Activated CD4-positive, alpha-beta memory T cell treated with anti-CD3 and anti-CD28 coated beads for 36 hours (primary cell): ENCODE measurements at places on chromosomes 6 and 20.
A peak's percentile ranks its signal among the peaks of the same experiment; 100 is the strongest.

DNA sequence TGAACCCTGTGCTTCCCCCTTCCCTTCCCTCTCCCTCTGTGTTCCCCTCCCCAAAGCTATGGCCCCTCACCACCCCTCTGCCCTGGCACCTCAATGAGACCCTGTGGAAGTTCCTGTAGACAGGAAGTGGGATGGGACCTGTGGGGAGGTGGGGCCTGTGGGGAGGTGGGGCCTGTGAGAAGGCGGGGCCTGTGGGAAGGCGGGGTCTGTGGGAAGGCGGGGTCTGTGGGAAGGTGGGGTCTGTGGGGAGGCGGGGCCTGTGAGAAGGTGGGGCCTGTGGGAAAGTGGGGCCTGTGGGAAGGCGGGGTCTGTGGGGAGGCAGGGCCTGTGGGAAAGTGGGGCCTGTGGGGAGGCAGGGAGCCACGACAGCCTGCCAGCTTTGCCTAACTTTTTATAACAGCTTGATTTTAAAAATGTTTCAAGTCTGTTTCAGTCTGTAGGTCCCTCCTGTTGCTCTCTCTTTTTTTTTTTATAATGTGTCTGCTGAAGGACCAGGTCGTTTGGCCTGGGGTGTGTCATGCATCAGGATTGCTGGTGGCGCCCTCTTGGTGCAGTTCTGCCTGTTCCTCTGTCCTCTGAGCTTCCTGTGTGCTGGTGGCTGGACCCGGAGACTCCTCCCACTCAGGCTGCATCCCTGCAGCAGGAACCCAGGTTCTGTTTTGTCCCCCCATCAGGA lies 70.5 kb upstream of the SLCO4A1 start:
- peak; percentile 23 for DNase-seq

- DNase-seq, result peak; percentile 24
These were observed 10.2 kb downstream of the ACSS1 start for GRCh38 chr20:25047766-25048165.

GRCh38 chr6:158337332-158337731 lies 25.1 kb downstream of the TULP4 start:
- DNase-seq, result no peak

- DNase-seq, result no peak
These were observed 294.0 kb downstream of the SOX4 start for GRCh38 chr6:21887231-21888185.
